Thoracic aorta (tissue), 2 donors: ENCODE measurements at places on chromosomes 4 and X.

DNA sequence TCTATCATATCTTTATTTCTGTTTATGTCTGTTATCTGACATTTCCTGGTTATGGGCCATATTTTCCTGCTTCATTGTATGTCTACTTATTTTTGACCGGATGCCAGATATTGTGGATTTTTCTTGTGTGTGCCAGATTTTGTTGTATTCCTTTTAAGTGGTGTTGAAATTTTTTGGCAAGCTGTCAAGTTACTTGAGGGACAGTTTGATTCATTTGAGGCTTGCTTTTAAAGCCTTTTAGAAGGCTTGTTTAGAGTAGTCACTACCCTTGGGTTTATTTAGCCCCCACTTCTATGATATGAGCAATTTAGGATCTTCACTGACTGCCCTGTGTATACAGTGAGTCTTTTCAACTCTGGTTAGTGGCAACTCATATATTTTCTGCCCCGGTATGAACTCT is 29.2 kb upstream of the NPY2R start:
- no peak for DNase-seq

GRCh38 chr4:1633993-1634392 is 50.1 kb downstream of the FAM53A start:
- DNase-seq: no peak

- DNase-seq: no peak
Observed at GRCh38 chr4:67907650-67908049, 23.8 kb upstream of the TMPRSS11D start.

DNA sequence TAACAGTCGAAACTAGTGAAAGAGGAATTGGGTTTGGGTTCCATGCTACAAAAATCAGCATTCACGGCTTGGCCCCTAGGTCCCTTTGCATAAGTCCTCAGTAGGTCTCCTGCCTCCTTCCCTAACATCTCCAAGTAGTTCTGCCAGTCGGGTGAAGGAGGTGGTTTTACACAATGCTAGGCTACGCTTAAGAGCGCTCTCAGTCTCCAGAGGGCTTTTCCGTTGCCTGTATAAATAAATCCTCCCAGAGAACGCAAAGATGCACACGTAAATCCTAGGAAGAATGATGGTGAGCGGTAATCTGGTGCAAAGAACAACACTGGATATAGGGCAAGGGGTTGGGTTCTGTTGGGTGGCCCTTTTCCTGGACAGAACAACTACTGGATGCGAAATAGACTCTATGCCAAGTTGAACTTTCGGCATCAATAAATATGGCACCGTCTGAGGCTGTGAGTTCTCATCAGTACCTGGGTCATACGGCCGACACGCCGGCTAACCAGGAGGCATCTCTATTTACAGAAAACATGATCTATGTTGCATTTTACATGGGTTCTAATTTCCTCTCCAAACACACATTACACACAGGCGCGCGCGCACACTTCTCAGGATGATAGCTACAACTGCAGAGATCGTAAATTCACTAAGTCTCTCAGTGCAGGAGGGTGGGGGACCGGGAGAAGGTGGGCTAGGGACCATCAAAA is 1.3 kb downstream of the CAMK2D start:
- DNase-seq: no peak

GRCh38 chr4:7354927-7355326 is 79.8 kb downstream of the PSAPL1 start:
- no peak for DNase-seq

DNA sequence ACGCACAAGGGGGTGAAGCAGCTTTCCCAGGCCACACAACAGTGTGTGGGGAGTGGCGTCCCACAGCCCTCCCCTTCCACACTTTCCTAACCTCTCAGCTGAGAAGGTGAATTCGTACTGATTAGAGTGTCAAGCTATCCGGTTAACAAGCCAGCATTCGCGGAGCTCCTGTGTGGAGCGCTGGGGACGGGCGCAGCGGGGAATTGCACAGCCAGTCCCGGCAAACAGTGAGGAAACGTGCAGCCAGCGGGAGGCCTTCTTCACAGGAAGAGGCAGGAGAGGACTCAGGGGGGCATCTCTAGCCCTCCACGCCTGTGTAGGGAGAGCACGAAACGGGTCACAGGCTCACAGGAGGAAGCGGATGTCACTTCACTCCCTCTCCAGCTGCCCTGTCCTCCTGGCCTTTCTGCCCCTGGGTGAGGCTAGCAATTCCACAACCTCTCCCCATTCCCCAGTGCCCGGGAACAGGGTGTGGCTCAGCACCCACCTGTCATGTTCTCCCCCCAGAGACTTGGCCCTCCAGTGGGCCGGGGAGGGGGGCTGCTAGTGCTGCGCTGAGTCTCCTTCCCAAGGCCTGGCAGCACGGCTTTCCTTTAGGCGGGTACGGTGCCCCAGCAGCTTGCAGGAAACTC is 117.3 kb downstream of the CPZ start:
- no peak for DNase-seq

- no peak for DNase-seq
Observed at GRCh38 chr4:158786121-158786601, 17.3 kb downstream of the FNIP2 start.

DNA sequence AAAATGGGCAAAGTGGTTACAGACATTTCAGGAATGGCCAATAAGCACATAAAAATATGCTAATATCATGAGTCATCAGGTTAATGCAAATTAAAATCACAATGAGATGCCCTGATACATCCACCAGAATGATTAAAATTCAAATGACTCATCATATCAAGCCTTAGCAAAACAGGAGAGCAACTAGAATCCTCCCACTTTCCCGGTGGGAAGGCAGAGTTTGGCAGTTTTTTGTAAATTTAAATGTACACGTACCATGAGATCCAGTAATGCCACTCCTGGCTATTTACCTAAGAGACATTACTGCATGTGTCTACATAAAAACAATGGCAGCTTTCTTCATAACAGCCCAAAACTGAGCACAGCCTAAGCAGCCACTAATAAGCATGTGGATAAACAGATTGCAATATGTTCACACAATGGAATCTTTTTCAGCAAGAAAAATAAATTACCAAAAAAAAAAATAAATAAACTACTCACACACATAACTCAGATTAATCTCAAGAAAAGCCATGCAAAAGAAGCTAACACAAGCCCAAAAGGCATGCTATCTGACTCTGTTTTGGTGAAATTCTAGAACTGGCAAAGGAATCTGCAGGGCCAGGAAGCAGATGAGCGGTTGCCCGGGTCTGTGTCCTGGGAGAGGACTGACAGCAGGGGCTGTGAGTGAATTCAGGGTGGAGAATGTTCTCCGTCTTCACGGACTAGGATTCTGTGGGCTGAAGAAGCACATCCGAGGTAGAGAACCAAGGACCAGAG is 48.8 kb downstream of the AFAP1 start:
- DNase-seq: no peak
